ENCODE measurements at places on chromosomes 5 and 9.

GRCh38 chr9:12922224-12922866 lies 147.5 kb downstream of the LURAP1L start:
- DNase-seq: no peak

DNA sequence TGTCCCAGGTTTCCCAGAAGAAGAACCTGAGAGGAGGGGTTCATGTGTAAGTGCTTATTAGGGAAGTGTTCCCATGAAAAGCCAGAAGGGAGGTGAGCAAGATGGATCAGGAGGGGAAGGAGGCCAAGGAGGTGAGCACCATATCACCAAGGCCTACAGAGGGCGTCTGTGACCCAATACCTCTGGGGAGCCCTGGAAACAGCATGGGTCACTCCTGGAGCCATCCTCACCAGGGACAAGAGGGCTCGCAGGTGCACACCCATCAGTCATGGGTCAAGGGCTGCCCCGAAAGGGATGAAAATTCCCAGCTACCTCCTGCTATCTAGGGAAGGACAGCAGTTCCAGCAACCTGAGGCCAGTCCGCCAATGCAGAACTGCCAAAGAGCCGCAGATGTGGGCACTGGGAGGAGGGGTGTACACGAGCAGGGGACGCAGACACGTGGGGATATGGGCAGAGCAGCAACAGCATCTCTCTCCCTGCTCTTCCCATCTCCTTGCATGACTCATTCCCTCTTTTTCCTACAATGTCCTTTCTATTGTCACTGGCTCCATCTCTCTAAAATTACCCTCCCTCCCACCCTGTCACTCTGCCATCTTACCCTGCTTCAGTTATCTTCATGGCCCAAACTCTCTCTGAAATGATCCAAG lies 167.6 kb upstream of the FSTL4 start:
- no peak for DNase-seq

GRCh38 chr5:31671339-31671741 lies 32.4 kb downstream of the PDZD2 start:
- DNase-seq: no peak

DNA sequence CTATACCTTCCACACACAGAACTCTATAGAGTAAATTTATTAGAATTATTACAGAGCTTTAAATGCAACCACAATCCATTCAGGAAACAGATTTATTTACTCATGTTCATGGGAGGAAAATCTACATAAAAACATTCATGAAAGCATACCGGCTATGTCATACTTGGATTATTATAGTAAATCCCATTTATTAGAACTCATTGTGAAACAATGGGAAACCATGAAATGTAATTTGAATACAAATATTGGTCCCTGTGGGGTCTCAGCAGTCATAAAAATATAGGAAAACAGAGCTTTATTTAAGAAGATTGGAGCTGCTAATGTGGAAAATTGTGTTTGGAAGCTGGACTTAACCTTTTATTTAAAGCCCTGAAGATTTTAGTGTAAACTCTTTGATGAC lies 80.7 kb downstream of the HAPLN1 start:
- no peak for DNase-seq

DNA sequence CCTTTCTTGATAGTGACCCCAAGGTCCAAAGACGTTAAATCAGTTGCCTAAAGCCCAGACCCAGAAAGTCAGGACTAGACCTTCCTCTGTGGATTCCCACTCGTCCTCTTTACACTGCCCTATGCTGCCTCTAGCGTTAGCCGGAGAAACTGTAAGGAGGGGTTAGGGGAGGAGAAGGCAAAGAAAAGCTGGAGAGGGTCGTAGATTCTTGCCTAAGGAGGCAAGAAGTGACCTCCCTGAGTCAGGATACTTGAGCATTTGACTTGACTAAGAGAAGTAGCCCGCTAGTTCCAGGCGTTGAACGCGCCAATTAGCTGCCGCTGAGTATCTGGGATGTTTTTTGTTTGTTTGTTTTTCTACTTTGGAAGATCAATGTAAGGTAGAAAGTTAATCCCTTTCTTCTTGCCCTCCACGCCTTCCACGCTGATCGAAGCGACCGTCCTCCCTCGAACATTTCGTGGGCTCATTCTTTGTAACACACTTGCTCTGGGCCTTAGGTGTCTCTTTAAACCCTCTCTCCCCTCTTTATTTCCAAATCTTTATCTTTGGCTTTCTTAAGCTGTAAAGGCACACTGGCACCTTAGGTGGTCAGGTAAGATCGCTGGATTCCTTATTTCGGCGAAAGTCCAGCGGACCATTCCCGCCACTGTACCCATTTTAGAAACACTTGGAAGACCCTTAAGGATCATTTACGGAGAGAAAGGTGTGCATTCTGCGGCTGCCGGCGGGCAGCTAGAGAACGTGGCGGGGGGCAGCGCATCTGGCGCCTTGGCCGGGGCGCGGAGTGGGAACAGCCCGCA lies 5.1 kb upstream of the RGMB start:
- no peak for DNase-seq

DNA sequence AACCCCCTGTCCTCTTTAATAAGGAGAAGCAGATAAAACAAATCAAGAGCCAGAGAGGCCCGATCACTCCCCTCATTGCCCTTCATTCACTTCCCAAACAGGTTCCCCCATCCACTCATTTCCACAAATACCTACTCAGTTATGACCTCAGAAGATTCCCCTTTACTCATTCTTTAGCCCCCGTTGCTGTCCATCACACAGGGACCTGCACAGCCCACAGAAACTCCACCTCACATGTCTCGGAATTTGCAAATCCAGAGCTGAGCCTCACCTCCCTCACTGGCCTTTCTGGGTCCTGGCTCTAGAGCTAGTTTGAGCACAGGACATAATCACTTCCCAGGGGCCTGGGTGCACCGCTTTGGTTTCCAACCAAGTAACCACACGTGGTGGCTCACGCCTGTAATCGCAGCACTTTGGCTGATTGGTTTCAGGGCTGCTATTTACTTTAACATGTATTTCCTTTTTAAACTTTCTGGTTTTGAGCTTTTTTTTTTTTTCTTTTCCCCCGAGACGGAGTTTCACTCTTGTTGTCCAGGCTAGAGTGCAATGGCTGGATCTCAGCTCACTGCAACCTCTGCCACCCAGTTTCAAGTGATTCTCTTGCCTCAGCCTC lies 17.8 kb downstream of the ATP6V0E1 start:
- no peak for DNase-seq

DNA sequence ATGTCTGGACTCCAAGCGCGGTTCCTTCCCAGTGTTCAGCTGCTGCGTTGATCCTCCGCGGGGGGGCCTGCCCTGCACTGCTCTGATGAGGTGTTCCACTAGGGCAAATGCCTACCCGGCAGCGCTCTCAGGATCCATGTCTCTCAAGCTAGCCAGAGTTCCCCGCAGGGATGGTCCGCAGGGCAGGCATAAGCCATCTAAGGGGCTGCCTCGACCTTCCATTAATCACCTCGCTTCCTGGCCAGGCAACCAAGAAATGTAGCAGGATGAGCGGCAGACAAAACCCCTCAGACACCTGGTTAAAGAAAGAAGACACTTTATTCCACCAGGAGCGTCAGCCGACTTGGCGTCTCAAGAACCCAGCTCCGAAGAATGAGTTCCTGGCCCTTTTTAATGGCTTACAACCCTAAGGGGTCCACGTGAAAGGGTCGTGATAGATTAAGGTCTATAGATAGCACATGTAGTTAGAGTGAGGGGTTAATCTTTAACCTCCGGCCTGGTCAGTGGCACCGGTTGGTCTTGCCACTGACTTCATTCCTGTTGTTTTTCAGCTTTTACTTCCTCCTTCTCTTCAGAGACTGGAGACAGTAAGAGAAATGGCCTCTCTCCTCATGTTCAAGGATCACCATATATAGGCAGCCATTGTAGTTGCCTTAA lies 47.2 kb upstream of the COX7C start:
- DNase-seq: no peak

DNA sequence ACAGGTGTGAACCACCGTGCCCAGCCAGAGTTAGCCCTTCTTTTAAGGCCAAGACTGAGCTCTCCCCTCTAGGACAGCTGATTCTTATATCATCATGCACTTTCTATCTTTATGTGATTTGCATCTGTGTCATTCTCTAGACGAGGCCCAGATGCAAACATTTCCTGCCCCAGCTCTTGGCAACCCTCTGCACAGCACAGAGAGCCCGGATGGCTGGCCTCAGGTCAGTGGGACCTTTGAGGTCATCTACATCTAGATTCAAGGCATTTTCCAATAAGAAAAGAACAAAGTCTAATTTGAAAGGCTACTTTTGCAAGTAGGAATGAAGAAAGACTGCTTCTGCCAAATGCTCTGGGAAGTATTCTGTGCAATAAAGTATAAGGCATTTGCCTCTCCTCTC lies 109.0 kb upstream of the DAB2 start:
- DNase-seq: no peak

DNA sequence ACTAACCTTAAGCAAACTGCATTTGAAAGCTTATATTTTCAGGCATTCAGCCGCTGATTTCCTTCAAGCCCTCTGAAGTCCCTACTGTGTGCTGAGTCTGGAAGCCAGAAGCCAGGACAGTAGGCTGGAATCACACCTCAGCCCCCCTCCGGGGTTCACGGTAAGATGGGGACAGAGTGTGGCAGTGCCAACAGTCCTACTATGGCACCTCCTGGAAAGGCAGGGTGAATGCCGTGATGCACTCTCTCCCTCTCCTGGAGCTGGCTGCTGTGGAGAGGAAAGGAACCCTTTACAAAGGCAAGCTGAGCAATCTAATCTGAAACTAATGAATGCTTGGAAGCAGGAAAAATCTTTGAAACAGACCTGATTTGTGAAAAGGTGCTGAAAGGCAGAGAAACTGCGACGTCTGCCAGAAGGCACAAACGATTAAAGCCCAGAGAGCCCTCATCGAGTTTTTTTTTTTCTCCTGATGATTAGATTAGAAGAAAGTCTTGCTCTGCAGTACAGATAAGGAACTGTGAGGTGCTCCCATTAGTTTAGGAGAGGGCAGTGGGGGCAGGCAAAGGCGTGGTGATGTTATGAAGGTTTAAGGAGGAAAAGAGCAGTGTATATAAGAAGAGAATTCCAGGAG lies 21.0 kb downstream of the ANKH start:
- DNase-seq: no peak

DNA sequence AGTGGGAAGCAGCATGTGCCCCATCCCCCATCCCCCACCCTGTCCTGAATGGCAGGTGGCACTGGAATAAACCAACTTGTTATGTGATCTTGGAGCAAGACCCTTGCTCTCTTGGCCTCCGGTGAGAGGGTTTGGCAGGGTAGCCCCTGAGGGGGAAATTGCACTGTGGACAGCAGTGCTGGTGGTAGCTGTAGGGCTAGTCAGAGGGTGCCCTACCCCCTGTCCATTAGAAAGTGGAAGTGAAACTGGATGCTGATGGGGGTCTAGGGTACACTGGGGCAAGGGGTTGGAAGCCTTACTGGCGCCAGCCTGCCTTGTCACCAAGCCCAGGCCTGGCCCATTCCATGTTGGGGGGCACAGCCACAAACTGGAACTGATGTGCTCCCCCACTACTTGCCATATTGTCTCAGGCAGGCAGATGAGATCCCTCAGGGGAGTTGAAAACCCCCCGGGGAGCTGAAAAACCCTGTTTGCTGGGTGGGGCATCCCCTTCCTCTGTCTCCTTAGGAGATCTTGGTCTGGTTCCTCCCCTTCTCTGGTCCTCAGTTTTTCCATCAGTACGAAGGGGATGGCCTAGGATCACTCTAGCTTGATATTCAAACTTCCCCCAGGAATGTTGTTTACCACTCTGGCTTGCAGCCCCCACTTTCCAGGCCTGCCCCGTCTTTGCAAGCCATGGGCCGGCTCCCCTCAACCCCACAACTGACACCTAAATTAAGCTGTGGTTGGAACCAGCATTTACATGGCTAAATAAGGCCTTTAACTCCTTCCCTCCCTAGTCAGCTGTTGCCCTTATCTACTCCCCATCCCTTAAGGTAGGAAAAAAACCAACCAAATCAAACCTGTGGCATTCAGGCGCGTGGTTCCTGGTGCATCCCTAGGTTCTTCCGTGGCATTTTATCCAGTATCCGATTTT lies 14.4 kb upstream of the SYNPO start:
- DNase-seq: no peak

- DNase-seq: no peak
Observed at GRCh38 chr9:2389404-2389803, 232.2 kb upstream of the VLDLR start.

- DNase-seq: no peak
Observed at GRCh38 chr9:13437866-13438265, 158.4 kb upstream of the MPDZ start.

- peak; percentile 64 for DNase-seq
Observed at GRCh38 chr5:16489322-16489791, 23.8 kb upstream of the ZNF622 start.

- no peak for DNase-seq
Observed at GRCh38 chr5:144368556-144368955, 197.9 kb downstream of the KCTD16 start.

DNA sequence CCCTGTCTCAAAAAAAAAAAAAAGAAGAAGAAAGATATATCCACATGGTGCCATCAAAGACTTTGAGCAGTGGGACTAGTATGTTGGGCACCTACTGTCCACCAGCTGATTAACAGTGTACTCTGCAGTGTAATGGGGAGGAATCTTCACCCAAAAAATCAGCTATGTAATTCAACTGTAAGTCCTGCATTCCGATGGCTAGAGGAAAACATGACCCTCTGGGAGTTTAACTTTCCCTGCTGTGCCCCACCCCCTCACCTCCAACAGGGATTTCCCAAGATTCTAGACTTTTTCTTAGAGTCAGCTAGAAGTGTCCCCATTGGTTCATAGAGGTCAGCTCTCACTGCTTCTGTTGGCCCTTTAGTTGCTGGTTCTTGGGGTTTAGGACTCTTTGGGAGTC lies 221.2 kb upstream of the CLINT1 start:
- no peak for DNase-seq

DNA sequence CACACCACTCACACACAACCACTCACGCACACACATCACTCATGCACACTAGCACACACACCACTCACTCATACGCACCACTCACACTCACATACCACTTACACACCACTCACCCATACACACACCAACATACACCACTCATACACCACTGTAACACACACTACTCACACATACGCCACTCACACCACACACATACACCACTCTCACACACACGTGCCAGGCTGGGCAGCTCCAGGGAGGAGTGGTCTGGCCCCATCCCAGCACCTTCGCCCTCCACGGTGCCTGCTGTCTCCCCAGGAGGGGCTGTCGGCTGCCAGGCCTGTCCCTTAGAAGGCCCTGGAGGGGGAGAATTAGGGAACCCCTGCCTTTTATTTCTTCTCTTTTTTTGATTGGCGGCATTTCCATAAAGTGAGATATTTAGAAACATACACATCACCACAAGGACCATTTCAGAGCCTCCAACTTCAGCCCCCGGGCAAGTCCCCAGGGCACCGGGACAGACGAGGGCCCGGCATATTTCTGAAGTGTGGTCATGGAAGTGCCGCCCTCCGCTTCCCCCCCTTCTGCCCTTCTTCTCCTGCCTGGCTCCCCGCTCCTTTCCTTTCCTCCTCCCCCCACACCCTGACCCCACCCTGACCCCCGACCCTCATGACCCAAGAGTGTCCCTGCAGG lies 6.3 kb upstream of the ASB6 start:
- no peak for DNase-seq

- no peak for DNase-seq
Observed at GRCh38 chr5:59209758-59210359, 627.0 kb downstream of the RAB3C start.

All from PC-9 (cell line).